ENCODE measurements at places on chromosomes 7 and 10.

DNA sequence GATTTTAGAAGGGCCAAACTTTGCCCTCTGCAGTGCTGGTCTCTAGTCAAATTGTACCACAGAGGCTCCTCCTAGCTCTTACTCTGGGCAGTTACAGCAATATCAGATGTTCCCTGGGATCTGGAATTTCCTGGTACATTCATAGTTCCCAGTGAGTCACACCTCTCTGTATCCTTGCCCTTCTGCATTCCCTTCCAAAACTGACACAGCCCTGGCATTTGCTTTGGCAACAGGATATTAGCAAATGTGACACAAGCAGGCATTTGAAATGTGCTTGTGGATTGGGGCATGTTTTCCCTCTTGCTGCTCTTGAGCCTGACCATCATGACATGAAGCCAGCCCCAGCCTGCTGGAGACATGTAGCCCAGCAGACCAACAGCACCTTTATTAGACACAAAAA, 284.7 kb upstream of the AKR1E2 start:
- DNase-seq = no peak

DNA sequence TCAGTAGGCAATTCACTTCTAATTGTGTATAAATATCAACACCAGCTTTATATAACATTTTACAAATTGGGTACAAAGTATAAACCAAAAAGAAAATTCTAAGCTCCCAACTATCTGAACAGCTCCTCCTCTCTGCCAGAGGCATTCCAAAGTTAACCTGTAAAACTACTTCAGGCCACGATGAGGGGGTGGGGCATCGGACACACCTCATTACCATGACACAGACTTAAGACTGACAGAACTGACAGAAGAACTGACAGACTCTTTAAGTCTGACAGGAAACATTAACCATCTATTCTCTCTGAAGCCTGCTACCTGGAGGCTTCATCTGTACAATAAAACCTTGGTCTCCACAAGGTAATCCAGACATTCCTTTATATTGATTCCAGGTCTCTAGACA, 12.3 kb downstream of the ESYT2 start:
- DNase-seq = no peak

DNA sequence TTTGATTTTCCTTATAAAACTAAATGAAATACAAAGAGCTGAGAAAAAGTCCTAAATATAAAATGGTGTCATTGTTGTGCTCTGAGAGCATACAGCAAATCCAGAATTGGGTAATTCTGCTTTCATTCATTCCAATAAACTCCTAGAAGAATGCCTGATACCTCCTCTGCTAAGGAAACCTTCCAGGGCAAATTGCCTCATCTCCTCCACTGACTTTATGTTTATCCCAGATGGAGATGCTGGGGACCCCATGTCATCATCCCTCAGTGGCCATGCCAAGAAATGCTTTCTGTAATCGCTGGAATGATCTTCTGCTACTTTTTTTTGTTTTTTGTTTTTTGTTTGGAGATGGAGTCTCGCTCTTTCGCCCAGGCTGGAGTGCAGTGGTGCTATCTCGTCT, 119.3 kb upstream of the PRKCQ start:
- DNase-seq = no peak

DNA sequence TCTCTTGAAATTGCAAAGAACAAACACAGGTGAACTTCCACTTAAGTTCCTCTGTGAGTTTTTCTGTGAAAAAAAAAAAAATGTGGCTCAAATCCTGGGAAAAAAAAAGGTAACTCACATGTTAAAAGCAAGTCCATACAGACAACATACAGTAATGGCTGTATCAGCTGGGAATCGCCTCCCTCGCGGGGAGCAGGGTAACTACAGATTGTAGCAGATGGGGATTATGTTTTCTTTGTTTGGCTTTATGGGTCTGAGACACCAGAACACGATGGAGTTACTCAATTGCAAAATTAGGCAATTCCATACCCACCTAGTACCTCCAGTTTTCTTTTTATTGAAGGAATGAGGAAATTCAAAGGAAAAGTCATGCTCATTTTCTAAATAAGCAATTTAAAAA, 42.3 kb downstream of the FEZF1 start:
- no peak for DNase-seq

- no peak for DNase-seq
Observed at GRCh38 chr7:7859411-7859810, 109.2 kb upstream of the GLCCI1 start.

- no peak for DNase-seq
Observed at GRCh38 chr7:128934361-128935341, 3.1 kb upstream of the IRF5 start.

- DNase-seq = no peak
Observed at GRCh38 chr7:2873146-2873545, 29.0 kb upstream of the GNA12 start.

DNA sequence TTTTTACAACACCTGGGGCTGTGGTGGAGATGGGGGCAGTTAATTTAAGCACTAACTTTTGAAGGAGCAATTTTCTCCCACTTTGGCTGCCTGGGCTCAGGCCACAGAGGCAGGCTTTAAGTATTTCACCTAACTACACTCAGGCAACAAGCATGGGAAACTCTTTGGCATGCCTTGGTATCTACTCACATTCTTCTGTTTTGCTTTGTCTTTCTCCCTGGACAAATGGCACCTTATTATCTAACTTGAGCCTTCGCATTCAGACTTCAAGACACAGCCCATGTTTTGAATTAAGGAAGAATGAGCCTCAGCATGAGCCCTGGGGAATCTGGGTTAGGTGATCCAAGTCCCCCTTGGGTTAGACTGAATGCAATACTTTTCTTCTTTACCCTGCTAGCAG, 31.8 kb upstream of the BMPER start:
- no peak for DNase-seq

DNA sequence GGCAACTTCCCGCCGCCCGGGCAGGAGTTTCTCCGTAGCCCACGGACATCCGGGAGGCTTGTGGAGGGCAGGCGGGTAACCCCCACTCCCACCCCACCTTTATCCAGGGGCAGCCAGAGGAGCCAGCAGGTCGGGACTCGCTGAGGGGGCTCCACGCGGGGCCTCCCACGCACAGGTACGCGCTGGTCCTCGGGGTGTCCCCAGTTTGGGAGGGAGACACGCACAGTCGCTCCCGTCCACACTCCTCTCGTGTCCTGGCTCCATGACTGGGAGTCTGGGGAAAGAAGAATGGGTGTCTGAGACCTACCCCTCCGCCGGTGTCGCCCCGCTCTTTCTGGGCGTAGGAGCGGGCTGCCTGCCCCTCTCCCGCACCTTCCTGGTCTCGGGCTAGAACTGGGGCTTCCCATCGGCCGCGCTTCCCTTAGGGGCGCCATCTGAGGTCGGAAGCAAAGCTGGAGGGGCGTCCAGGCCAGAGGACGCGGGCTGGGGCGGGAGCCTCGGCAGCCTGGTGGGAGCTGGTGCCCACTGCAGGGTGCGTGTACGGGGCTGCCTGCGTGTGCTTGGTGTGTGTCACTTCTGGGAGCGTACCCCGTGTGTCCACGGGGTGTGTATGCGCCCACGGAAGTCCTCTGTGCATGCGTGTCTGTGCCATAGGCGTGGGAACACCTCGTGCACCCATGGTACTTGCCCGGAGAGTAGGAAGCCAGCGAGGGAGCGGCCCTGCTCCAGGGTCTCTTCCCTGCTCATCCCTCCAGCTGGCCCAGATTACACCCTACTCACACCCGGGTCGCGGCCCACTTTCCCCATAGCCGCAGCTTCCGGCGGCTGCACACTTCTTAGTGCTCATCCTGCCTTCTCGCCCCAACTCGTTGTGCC, 73.0 kb upstream of the LEP start:
- no peak for DNase-seq

DNA sequence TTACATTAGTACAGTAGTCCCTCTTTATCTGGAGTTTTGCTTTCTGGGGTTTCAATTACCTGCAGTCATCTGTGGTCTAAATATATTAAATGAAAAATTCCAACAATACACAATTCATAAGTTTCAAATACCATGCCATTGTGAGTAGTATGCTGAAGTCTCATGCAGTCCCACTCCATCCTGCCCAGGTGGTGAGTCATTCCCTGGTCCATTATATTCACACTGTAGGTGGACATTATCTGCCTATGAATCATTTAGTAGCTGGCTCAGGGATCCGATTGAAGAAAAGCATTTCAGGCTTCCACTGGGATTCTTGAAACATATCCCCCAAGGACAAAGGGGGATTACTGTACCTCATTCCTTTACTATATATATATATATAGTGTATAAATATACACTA, 298.2 kb upstream of the GALNT17 start:
- no peak for DNase-seq

DNA sequence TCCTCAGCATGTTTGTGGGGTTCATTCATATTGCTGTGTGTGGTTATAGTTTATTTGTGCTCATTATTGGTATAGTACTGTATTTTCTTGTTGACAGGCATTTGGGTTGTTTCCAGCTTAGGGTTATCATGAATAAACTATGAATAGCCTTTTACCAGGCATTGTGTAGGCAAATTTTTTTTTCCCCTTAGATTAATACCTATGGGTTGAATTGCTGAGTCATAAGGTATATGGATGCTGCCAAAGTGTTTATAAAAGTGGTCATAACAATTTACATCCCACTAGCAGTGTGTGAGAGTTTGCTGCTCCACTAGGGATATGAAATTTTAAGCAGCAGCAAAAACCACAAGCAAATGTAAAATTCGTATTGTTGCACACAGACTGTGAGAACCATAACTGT, 175.0 kb downstream of the PLPP4 start:
- no peak for DNase-seq

DNA sequence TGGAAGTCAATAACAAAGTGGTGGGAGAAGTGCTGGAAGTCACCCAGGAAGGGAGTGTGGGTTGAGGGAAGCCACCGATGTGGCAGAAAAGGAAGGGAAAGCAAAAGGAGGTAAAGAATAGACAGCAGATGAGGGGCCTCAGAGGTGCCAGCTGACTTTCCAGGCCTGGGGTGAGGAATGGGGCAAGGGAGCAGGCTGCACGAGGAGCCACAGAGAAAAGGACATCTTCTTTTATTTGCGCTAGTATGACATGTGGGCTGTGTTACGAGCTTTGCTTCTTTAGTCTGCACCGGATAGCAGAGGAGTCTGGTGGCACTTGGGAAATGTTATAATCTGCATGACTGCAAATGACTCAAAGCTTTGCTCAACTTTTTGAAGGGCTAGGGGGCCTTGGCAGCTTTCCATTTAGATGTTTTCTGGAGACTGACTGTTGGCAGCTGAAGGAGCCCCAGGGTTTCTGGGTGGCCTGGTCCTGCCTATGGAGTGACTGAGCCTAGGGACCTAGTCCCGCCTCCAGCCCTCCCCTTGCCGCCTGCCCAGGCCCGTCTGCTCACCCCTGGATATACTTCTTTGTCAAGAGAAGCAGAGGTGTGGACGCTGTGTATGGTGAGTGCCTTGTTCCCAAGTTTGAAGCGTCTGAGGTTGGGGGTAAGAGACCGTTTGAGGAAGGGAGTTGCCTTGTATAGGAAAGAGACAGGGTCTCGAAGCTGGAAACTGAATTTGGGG, 5.1 kb downstream of the PRXL2A start:
- DNase-seq = no peak

- DNase-seq = no peak
Observed at GRCh38 chr10:18294633-18295032, 154.4 kb downstream of the CACNB2 start.

DNA sequence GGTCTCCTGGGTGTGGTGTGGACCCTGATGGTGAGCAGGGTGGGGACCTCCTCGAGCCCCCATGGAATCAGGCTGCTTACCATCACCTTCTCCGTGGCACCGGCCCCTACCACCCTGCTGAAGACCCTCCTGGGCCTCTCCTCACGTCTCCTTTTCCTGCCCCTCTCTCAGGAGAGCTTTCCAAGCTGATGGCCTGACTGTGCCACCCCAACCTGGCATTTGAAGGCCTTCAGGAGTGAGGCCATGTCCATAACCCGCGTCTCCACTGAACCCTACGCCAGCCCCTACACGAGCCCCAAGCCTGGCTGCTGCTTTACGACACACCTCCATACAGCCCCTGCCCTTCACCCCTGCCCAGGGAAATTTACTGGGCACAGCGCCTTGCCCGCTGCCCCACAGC, 55.4 kb downstream of the ZRANB1 start:
- no peak for DNase-seq

GRCh38 chr10:114963908-114964307, 25.9 kb downstream of the TRUB1 start:
- no peak for DNase-seq

- DNase-seq = no peak
Observed at GRCh38 chr10:131063311-131063710, 248.2 kb downstream of the TCERG1L start.

- no peak for DNase-seq
Observed at GRCh38 chr7:146937836-146938235, 821.2 kb downstream of the CNTNAP2 start.

GRCh38 chr10:17675638-17676037, 31.7 kb downstream of the STAM start:
- no peak for DNase-seq

GRCh38 chr7:2247141-2247995, 5.3 kb downstream of the NUDT1 start:
- DNase-seq = no peak

DNA sequence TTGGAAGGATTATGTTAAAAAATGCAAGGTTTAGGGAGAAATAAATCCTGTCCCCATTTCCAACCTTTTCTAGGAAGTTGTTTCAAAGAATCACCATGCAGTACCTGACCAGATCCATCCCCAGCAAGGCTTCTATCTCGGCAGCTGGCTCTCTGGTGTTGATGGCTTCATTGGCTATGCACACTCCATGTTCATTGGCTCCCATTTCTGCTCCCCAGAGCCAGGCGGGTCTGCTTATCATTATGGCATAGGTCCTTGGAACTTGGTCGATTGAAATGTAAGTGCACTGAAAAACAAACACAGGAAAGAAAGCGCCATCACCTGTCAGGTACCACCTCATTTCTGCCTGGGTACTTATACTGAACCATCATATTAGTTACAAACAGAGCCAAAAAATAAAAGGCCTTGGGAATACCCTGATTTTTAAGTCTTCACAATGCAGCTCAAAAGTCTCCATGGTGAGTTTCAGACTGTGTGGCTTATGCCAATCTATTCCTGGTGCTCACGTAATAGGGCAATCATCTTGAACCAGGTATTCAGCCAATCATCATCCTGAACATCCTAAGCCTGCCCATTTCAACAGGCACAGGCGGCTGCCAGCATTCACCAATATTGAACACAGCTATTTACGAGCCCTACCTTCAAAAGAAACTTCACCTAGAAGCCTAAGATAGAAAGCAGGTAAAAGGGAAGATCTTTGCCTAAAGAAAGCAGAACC, 34.4 kb downstream of the SCRN1 start:
- no peak for DNase-seq

GRCh38 chr7:45223078-45223477, 65.5 kb downstream of the RAMP3 start:
- DNase-seq = no peak

- DNase-seq = no peak
Observed at GRCh38 chr10:127556916-127557315, 7.8 kb downstream of the NPS start.

DNA sequence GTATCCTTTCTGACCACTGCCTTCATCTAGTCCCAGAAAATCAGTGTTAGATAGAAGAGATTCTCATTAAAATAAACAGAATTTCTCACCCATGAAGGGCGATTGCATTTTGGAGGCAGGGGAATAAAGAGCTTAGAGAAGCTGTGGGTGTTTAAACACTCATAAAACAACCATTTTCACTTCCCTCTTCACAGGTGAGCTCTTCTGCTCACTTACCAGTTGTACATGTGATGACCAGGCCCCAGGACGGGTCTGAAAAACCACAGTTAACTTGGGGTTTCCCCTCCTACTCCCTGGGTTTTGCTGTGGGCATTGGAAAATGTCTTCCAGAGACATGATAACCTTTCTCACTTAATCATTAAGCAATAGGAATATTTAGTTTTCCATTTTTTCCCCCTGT, 411.6 kb upstream of the DPP6 start:
- DNase-seq = no peak

GRCh38 chr7:44284881-44285541, 40.4 kb downstream of the CAMK2B start:
- DNase-seq = no peak

- no peak for DNase-seq
Observed at GRCh38 chr10:12782537-12782936, 219.0 kb downstream of the CCDC3 start.
